Stimulated activated CD8-positive, alpha-beta memory T cell treated with anti-CD3 and anti-CD28 coated beads, Interleukin-15, amount 100 ng/mL, for 48 hours (primary cell): ENCODE measurements at places on chromosomes 2 and 18.

- no peak for DNase-seq
Observed at GRCh38 chr2:80968450-80968849, 663.9 kb upstream of the LRRTM1 start.

DNA sequence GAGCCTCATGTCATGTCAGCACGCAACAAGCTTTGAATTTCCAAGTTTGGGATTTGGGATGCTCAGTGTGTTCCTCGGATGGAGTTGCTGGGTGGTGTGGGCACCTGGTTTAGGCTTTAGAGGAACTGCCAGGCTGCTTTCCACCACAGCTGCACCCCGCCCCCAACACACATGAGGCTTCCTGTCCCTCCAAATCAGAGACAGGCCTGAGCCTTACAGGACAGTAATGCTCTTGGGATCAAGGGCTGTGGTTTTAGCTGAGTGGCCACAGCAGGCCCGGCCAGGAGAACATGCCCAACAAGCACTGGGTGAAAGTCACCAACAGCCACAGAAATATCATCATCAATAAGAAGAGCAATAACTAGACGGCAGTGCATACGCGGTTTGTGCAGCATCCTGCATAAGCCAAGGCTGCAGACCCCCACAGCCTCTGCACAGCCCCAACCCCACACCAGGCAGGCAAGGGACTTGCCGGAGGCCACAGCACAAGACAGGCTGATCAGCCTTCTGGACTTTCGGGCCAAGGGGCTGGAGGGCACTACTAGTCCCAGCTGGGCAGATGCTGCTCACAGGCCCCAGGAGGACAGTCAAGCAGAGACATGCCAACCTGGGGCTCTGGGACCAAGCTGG, 29.7 kb upstream of the GPC1 start:
- no peak for DNase-seq

- no peak for DNase-seq
Observed at GRCh38 chr2:232028631-232029030, 67.1 kb downstream of the DIS3L2 start.

- no peak for DNase-seq
Observed at GRCh38 chr2:205967391-205968075, 118.4 kb downstream of the INO80D start.

DNA sequence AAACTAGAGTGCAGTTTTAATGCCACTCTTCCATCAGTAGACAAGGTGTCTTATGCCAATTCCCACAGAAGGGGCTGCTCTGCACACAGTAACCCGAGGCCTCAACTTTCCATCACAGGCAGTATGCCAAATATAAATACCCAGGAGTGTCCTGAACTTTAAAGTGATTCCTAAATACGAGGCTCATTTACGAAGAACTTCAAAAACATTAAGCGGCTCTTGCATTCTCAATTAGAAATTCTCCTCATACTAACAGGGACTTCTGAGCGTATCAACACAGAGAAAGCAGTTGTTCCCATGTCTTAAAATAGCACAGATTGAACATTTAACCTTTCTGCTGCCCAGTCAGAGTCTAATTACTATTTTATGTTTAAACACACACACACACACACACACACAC, 638.6 kb downstream of the ERBB4 start:
- no peak for DNase-seq

DNA sequence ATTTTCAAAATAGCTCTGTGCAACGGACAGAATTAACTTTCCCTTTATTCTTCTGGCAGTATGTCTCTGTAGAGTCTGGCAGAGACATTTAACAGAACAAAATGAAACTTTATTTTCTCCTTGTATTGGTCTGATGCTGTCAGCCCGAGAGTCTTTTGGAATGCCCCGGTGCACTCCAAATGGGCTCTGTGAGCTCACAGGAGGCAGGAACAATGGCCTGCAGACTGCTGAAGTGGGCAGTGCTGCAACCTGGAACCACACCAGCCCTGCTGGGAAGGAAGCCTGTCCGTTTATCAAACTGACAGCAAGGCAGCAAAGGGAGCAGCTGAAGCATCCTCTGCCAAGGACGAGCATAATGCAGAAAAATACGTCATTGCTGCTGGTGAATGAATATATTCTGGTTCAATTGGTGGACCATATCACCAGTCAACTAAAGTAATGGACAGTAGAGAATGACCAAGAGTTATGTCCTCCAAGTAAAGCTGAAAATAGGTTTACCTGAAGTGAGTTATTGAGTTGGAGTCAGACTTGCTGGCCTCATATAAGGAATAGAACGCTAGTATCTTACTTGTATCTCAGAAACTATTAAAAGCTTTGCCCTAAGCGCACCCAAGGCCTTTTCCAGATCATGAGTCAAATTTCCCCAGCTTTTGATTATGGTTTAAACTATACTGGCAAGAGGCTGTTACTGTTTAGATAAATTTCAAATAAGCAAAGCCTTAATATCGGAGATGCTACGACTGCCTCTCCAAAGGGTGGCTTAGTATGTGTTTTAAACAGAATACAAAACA, 207.6 kb upstream of the TANK start:
- DNase-seq, result no peak
